ENCODE measurements at places on chromosomes 3 and 15.

DNA sequence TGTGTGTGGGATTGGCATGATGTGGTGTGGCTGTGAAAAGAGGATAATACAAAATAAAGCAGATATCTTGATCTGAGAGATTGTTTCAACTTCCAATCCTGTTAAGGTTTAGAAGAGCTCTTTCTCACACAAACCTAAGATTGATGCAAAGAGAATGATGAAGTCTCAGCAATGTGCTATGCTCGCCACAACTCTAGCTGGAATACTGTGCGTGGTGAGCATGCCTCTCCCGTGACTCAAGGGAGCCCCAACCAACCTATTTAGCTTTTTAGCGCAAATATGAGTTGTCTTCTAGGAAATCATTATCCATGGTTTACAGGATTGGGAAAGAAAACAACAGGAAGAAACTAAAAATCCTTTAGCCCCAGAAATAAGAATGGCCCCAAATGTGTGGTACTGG lies 28.5 kb downstream of the BTLA start:
- peak; percentile 62 for DNase-seq

- no peak for DNase-seq
Observed at GRCh38 chr3:152120601-152121269, 148.0 kb upstream of the MBNL1 start.

GRCh38 chr3:124811436-124811835 lies 75.7 kb downstream of the ITGB5 start:
- no peak for DNase-seq

DNA sequence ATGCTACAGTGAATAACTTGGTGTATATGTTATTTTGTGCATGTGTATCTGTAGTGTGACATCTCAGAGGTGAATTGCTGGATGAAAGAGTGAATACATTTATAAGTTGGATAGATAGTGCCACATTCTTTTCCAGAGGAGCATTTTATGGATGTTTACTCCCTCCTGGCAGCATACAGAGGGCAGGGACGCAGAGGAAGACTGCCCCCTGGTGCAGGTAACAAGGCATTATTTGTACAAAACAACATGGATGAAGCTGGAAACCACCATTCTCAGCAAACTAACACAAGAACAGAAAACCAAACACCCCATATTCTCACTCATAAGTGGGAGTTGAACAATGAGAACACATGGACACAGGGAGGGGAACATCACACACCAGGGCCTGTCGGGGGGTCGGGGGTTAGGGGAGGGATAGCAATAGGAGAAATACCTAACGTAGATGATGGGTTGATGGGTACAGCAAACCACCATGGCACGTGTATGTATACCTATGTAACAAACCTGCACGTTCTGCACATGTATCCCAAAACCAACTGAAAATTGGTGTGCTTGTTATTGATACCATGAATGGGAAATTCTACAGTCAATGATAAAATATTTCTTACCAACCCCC lies 57.9 kb upstream of the CTXND1 start:
- peak; percentile 24 for DNase-seq

DNA sequence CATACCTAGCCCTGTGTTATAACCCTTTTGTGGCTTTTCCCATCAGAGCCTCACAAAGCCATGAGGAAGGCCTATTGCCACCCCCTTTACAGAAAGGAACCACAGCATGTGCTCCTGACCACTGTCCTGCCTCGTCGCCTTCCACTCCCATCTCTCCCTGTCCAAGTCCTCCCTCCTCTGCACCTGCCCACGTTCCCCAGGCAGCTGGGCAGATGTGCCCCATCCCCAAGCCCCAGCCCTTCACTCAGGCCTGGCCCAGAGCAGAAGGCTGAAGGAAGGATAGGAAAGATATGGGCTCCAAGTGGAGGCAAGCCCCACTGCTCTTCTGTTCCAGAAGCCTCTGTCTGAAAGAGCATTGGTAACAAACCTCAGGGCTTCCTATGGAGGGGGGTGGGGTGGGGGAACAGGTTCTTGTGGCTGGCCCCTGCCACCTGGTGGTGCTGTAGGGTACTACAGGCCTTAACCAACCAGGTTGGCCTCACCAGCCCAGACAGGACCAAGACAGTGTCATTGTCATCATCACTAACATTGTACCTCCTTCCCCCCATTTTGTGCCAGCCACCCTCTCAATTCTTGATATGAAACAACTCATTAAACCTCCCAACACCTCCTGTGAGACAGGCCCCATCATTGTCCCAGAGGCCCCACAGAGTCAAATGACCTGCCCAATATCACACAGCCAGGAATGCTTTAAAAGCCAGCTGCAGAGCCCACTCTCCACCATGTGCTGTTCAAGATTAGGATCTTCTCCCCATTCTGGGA lies 10.0 kb downstream of the POC1A start:
- DNase-seq: peak; percentile 65

- peak; percentile 51 for DNase-seq
Observed at GRCh38 chr3:4633078-4634004, 140.2 kb downstream of the ITPR1 start.

DNA sequence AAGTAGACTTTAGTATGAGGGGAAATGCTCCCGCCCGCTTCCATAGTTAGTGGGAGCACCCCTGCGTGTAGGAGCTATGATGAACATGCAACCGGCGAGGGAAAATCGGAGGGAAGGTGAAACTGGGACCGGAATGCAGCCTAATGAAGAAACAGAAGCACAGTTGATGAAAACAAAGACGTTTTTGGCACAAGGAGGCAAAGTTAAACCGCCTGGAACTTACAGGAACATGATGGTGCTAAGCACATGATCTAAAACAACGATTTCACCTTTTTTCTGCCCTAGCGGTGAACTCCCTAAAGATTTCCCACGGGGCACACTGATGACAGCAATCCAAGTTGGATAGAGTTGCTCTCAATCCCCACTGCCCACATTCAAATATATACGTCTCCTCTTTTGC lies 49.4 kb upstream of the SPATA12 start:
- DNase-seq: no peak

DNA sequence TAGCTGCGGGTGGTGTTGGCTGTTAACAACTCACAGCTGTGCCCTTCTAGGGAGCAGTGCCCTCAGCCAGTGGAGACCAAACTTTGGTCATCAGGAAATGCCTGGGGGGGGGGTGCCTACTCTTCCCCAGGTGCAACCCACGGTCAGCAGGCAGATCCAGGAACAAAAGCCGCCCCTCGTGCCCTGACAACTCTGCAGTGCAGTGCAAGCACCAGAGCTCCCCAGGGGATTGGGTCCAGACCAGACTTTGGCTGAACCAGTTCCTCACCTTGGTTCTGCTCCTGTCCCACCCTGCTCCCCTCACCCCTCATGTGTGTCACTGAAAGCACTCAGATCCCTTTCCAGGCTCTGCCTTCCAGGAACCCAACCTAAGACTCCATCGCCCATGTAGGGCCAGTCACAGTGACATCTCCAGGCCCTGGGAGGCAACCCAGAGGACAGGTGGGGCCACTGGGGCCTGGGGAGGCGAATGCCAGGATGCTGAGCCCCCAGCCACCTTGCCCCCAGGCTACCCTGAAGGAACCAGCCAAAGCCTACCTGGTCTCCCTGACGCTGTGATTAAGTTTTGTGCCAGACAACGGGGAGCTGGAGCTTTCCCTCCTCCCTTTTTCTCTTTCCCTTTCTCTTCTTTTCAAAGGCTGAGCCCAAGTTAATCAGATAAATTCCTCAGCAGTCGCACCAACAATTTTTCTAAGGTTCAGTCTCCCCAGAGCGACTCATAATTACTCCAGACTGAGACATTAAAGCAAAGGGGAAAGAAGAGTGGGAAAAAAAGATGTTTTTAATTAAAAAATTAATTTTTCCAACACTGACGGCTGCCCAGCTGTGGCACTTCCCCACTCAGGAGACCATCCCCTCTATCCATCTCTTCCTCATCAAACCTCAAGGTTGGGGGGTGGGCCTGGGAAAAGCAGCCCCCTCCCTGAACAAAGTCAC lies 207.5 kb upstream of the LINGO1 start:
- no peak for DNase-seq

GRCh38 chr3:25586167-25586505 lies 78.6 kb downstream of the TOP2B start:
- DNase-seq: no peak

- DNase-seq: peak; percentile 31
Observed at GRCh38 chr3:154758109-154758868, 321.8 kb upstream of the MME start.

GRCh38 chr15:44802336-44802735 lies 66.0 kb downstream of the TRIM69 start:
- DNase-seq: no peak

- no peak for DNase-seq
Observed at GRCh38 chr3:64359735-64360134, 134.5 kb upstream of the PRICKLE2 start.

DNA sequence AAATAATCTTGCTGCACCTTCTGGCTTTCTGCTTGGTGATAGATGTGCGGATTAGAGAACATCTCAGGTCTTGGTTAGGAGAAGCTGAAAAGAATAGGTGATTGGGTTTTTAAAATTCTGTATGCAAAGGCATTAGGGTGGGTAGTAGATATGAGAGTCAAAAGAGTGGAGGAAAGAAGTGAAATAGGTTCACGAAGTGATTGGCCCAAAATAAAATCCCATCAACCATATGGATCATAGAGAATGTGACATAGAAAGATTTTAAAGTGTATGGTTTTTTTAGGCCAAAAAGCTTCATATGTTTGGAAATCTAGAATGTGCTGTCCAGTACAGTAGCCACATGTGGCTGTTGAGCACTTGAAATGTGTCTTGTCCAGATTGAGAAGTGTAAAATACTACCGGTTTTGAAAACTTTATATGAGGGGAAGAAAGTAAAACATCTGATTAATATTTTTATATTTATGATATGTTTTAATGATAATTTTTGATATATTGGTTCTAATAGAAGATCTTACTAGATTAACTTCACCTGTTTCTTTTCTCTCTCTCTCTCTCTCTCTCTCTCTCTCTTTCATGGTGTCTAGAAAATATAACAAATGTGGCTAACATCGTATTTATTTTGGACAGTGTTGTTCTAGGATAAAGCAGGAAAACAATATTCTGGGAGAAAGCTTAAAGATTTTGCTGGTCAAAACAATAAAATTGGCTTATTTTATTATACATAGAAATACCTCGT lies 2.9 kb downstream of the MBNL1 start:
- no peak for DNase-seq

DNA sequence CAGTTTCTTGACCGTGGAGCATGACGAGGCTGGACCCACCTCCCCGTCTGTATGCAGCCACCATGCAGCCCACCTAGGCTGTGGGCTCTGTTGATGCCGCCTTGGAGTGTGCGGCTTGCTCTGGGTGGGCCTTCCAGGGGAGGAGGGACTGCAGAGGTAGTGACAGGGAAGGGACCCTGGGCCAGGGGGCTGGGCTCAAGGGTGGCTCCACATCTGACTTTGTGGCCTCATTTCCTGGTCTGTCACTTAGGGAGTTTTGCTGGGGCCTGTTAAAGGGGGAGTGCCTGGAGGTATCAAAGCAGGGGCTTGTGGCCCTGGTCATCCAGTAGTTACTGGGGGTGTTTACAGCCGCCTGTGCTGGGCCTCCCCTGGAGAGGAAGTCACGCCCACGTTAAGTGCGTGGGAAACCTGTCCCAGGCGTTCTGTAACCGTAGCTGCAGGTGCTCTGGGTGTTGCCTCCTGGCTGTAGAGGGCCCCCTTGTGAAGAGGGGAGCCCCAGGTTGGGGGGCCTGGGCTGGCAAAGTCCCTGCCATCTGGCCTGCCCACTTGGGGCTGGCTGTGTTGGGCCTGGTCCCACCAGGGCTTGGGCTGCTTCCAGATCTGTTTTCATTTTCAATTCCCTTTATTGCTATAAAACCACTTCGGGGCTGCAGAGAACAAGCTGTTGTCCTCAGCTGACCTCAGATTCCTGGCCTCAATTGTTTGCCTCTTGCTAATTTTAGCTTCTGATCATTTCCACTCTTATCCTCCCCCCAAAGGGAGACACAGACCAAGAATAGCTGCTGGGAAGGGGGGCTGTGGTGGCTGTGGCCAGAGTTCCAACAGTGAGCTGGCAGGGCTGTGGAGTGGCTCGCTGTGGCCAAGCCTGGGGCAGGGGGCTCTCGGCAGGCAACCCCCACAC lies 26.5 kb downstream of the KLF13 start:
- DNase-seq: no peak
